ENCODE measurements at places on chromosomes 1 and 21.

DNA sequence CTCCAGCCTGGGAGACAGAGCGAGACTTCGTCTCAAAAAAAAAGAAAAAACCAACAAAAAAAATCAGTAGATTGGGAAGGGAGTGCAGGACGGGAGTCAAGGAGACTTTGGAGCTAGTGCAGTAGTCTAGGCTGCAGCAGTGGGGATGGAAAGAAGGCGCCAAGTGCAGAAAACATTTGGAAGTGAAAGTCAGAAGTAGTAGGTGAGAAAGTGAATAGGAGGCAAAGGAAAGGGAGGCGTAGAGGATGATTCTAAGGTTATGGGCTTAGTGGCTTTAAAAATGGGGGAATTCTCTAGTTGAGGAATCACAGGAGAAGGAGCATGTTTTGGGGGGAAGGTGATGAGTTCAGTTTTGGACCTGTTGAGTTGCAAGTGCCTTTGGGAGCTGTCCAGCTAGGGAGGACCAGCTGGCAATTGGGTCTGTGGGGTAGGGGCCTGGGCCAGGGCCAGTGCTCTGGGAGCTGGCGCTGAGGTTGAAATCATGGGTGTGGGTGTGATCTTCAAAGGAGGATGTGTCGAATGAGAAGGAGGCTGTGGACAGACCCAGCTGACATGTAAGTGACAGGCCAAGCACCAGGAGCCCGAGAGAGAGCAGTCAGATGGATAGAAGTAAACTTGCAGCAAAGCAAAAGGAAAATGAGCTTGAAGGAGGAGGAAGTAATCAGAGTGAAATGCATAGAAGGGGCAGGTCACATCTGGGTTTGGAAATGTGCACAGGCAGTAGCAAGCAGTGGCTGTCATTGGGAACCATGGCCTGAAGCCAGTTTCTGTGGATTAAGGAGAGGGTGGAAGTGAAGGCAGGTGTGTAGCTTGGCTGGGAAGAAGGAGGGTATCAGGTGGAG lies 15.8 kb downstream of the TMCC2 start:
- no peak for DNase-seq

GRCh38 chr1:150582371-150582770 lies 3.0 kb upstream of the MCL1 start:
- DNase-seq = no peak

- no peak for DNase-seq
These were observed 130.1 kb downstream of the RYR2 start for GRCh38 chr1:237172118-237172485.

DNA sequence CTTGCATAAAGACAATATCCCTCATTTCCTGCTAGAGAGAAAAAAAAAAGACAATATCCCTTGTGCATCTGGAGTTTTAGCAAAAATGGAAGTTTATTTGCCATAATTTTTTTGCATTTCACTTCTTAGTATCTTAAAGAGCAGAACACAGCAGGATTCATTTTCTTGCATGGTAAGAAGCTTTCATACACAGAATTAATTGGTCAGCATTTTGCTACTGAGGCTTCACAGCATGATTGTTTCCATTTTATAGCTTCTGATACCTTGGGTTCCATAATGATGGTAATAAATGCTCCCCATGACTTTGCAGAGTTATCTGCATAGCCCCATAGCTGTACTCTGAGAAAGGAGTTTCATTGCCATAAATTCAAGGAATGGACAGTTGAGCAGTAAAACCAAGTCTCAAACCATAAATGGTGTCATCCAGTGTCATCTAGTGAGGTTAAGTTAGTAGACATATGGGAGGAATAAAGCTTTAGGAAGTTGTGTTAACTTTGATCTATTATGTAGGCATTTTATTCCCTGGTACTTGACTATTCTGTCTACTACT lies 88.8 kb upstream of the PLD5 start:
- no peak for DNase-seq

DNA sequence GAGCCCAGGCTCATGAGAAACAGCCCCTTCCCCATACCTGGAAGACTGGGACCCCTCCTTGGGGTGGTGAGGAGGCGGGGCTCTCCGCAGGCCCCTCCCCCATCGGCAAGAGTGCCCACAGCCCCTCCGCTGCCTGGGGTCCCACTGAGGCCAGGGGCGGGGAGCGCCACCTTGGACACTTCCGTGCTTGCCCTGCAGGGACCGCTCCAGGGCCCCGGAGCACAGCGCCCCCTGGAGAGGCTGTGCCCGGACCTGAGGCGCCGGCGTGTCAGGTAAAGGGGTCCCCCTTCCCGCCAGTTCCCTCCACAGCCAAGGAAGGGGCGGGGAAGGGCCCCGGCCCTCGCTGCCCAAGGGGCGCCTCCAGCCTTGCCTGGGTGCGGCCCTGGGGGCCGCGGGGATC lies 21.5 kb downstream of the INAVA start:
- no peak for DNase-seq

DNA sequence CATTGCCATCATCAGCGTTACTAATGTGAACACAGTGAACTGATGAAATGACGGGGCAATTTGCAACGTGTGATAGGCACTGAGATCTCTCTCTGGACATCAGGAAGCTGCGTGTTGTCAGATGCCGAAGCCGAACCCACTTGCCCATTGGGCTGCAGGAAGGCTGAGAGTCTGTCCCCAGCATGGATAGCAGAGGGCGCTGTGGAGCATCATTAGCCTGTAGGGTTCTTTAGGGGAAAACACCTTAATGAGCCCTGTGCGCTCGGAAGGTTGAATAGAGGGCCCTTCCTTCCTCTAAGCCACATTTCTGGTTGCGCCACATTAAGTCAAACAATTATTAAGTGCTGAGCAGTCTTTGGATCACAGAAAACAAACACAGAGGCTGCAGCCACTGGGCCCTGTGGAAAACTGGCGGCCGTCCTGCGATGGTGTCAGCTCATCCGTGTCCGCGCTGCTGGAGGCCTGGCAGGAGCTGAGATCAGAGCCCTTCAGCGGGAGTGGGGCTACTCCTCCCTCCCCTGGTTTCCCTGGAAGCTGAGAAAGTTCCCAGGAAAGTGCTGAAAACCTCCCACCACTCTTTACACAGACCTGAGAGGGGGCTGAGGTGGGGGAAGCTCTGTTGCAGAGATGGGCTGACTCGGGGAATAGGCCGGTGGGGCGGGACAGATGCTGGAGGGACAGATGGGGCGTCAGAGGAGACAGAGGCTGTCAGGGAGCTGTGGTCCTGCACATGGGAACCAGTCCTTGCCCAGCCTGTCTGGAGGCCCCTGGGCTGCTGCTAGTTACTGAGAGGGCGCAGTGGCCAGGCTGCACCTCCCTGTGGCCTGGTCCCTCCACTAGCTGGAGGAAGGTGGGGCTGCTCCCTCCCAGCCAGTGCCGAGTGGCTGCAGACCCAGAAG lies 12.7 kb downstream of the TFF2 start:
- DNase-seq = peak; percentile 62
